ENCODE measurements at places on chromosomes 2 and 18. TPM values are rescaled to one million over a fixed set of nuclear protein-coding genes. Genes with fewer than 3 reads are reported as not detected.
A peak's percentile ranks its signal among the peaks of the same experiment; 100 is the strongest.

DNA sequence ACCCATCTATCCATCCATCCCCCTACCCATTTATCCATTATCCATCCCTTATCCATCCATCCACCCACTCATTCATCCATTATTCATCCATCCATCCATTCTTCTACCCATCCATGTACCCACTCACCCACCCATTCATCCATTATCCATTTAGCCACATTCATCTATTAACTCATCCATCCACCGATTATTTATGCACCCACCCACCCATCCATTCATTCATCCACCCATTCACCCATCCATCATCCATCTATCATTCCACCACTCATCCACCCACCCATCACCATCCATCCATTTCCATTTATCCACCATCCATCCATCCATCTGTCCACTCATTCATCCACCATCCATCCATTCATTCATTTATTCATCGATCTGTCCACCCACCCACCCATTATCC lies 137.4 kb upstream of the CTDP1 start:
- peaks cover 21% of the 10 kb centered on the region for H3K36me3 ChIP-seq
- H3K4me3 ChIP-seq, result no peak overlapping the region

- H3K27me3 ChIP-seq, result no peaks in the 10 kb centered on the region
- no peak overlapping the region for H3K27ac ChIP-seq
These were observed 94.8 kb upstream of the KCNJ3 start for GRCh38 chr2:154603682-154604081.

- H3K4me1 ChIP-seq, result no peaks in the 10 kb centered on the region
- no peaks in the 10 kb centered on the region for H3K36me3 ChIP-seq
- no peak overlapping the region for H3K27ac ChIP-seq
- H3K27me3 ChIP-seq, result peaks cover 2% of the 10 kb centered on the region
- no peak for DNase-seq
These were observed 686.0 kb upstream of the DDX18 start for GRCh38 chr2:117128461-117128860.

DNA sequence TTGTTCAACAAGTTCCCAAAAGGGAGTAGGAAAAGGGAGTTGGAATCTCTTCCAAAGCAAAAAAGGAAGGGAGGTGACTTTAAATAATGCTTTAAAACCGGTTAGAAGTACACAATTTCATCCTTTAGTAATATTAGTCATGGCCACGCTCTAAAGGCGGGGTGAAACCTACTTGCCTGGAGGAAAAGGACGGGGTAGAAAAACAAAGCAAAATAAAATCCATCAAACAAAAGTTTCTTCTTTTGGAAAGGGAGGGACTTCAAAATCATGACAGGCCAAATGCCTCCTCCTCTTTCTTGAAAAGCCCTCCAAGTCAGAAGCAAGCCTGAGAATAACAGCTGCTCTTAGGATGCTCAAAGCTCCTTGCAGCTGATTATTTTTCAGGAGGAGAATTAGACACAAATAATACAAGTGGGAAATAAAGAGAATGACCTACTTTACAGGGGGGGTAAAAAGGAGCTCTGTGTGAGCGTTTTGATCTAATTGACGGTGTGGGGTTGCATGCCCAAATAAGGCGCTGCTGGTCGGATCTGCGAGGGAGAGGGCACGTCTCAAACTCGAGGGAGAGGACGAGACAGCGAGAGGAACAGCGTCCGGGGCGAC lies 1.8 kb upstream of the NPAS2 start:
- no peak overlapping the region for H3K27ac ChIP-seq
- peaks cover 5% of the 10 kb centered on the region for H3K27me3 ChIP-seq
- H3K36me3 ChIP-seq, result no peaks in the 10 kb centered on the region
- no peaks in the 10 kb centered on the region for H3K4me1 ChIP-seq
- no peak for DNase-seq
- H3K4me3 ChIP-seq, result peak overlapping the region; percentile 66

DNA sequence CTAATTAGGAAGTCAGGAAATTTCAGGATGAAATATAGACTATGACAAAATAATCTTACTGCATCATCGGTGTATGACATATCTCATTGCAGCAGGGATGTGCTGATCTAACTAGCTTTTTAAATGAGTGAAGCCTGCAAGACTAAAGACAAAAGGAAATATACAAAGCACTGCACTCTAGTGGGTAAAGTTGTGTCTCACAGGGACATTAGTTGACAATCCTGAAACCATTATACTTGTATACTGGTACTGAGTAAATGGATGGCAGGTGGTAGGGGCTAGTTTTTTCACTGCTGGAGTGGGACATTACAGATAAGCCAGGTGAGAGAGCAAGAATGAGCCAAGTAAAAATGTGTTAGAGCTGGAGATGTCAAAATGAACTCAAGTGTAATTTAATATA lies 317.5 kb upstream of the RAB6C start:
- H3K27ac ChIP-seq, result peak overlapping the region; percentile 30
- H3K4me1 ChIP-seq, result peaks cover 2% of the 10 kb centered on the region
- DNase-seq, result no peak
- H3K27me3 ChIP-seq, result peaks cover 2% of the 10 kb centered on the region

ANKRD29 gene
- total RNA-seq, result not detected

GRCh38 chr2:210493528-210493927 lies 17.0 kb upstream of the LANCL1 start:
- DNase-seq, result no peak
- H3K4me3 ChIP-seq, result no peak overlapping the region
- no peaks in the 10 kb centered on the region for H3K4me1 ChIP-seq
- H3K27ac ChIP-seq, result no peak overlapping the region

GRCh38 chr2:54879032-54879431 lies 155.6 kb downstream of the EML6 start:
- peaks cover 8% of the 10 kb centered on the region for H3K27me3 ChIP-seq
- peak overlapping the region; percentile 92 for H3K27ac ChIP-seq
- no peaks in the 10 kb centered on the region for H3K36me3 ChIP-seq
- H3K4me1 ChIP-seq, result peaks cover 22% of the 10 kb centered on the region
- DNase-seq, result no peak
- no peak overlapping the region for H3K4me3 ChIP-seq

FBXO36 gene
- total RNA-seq, result 3.4 TPM

DNA sequence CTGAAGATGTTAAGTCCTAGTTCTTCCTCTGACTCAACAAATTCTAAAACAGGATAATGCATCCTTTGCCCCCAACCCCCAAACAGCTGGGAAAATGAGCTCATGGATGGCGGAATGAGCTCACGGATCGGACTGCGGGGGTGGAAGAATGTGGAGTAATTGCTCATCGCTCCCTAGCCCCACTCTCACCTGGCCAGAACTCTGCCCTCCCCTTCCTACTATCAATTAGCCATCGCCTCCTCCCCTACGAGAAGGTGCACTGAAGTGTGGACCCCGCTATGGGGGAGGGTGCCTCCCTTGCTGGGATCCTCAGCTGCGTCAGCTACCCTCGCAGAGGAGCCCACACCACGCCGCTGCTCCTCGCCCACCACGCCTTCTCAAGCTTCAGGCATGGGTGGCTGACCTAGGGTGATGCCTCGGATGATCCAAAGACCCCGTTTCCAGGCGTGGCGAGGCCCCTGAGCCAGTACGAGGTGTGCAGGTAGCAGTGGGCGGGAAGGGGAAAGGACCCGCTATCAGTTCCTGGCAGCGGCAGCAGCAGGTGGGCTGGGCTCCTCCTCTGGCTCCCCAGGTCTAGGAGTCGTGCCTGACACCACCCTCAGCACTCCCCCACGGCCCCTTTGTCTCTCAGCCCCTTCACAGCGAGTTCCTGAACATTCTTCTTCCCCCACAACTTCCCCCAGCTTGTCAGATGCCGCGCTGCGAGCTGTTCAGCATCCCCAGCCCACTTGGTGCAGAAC lies 82.1 kb upstream of the POMC start:
- peak overlapping the region; percentile 93 for H3K4me3 ChIP-seq
- peaks cover 22% of the 10 kb centered on the region for H3K27me3 ChIP-seq
- peak; percentile 24 for DNase-seq

- no peak for DNase-seq
- H3K4me1 ChIP-seq, result no peaks in the 10 kb centered on the region
- H3K4me3 ChIP-seq, result no peak overlapping the region
These were observed 42.6 kb upstream of the RNF152 start for GRCh38 chr18:61935362-61935761.

GRCh38 chr2:229611360-229611759 lies 103.0 kb downstream of the DNER start:
- no peaks in the 10 kb centered on the region for H3K4me1 ChIP-seq
- no peak overlapping the region for H3K27ac ChIP-seq
- no peaks in the 10 kb centered on the region for H3K27me3 ChIP-seq

NRP2 gene
- total RNA-seq, result 89.0 TPM

GRCh38 chr2:233059797-233060500 lies at the start of gene INPP5D:
TSS of gene INPP5D (plus strand) at chr2:233060342. CDS start at chr2:233060479, 137 bp downstream.
- H3K4me1 ChIP-seq, result no peaks in the 10 kb centered on the region
- no peak within 1 kb of the TSS for H3K27ac ChIP-seq
- H3K36me3 ChIP-seq, result no peaks in the 10 kb centered on the region
- peaks cover 5% of the 10 kb centered on the region for H3K27me3 ChIP-seq

- DNase-seq, result peak; percentile 17
- H3K4me3 ChIP-seq, result peak overlapping the region; percentile 7
- no peaks in the 10 kb centered on the region for H3K27me3 ChIP-seq
- peak overlapping the region; percentile 64 for H3K27ac ChIP-seq
These were observed 304.6 kb upstream of the LYPD1 start for GRCh38 chr2:132974467-132975095.

All from glutamatergic neuron (in vitro differentiated cells).